Activated naive CD4-positive, alpha-beta T cell treated with Interleukin-2 at 50 U/mL for 16 hours (primary cell): ENCODE measurements at places on chromosomes 13 and 19.
A peak's percentile ranks its signal among the peaks of the same experiment; 100 is the strongest.

DNA sequence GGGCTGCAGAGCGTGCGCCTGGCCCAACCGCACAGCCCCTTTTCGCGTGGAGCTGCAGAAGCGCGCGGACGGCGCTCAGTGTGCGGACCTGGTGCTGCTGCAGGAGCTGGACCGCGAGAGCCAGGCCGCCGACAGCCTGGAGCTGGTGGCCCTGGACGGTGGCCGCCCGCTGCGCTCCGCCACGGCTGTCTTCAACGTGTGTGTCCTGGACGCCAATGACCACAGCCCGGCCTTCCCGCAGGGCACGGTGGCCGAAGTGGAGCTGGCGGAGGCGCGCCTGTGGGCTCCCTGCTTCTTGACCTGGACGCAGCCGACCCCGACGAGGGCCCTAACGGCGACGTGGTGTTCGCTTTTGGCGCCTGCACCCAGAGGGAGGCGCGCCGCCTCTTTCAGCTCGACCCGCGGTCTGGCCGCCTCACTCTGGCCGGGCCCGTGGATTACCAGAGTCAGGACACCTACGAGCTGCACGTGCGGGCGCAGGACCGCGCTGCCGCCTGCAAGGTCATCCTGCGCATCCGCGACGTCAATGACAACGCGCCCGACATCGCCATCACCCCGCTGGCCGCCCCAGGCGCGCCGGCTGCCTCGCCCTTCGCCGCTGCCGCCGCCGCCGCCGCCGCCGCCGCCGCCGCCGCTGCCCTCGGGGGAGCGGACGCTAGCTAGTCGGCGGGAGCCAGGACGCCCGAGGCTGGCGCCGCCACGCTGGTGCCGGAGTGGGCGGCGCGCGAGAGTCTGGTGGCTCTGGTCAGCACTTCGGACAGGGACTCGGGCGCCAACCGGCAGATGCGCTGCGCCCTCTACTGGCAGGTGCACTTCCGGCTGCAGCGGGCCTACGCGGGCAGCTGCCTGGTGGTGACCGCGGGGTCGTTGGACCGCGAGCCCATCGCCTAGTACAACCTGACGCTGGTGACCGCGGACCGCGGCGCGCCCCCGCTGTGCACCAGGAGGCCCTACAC lies 172.2 kb downstream of the OLFM4 start:
- no peak for DNase-seq

GRCh38 chr13:83881917-83882605 lies at the start of gene SLITRK1:
TSS of gene SLITRK1 (minus strand) at chr13:83882474. CDS start at chr13:83881507, 967 bp downstream.
- peak; percentile 14 for DNase-seq

DNA sequence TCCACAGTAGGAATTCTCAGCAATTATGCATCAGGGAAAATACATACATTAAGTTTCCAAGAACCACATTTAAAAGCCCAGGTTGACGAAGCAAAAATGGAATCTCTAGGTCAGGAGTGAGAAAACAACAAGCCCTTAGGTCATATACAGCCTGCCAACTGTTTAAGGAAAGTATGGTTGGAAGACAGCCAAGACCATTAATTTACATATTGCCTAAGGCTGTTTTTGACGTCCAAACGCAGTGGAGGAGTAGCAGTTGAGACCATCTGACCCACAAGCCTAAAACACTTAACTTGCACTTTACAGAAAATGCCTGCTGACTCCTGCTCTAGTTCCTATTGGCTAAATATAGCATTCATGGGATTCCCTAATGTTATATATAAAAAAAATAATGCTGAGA lies 299.0 kb downstream of the ITGBL1 start:
- no peak for DNase-seq

DNA sequence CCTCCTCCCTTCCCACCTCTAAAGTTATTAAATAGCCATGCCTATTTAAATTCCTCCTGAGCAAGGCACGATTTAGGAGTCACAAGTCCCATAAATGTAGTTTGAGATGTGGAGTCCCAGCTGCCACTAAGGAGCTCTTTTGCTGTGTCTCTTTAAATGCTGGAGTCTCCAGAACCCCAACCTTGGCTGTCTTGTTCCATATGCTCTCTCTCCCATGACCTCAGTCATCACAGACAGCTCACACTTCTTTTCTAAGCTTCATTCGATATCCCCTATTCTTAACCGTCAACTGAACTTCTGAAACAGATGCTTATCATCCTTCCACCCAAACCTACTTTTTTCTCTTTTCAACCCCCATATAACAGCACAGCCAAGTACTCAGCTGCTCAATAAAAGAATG lies 197.1 kb downstream of the VWA8 start:
- DNase-seq, result no peak

GRCh38 chr19:47417107-47417745 lies 2.1 kb downstream of the MEIS3 start:
- DNase-seq, result no peak

DNA sequence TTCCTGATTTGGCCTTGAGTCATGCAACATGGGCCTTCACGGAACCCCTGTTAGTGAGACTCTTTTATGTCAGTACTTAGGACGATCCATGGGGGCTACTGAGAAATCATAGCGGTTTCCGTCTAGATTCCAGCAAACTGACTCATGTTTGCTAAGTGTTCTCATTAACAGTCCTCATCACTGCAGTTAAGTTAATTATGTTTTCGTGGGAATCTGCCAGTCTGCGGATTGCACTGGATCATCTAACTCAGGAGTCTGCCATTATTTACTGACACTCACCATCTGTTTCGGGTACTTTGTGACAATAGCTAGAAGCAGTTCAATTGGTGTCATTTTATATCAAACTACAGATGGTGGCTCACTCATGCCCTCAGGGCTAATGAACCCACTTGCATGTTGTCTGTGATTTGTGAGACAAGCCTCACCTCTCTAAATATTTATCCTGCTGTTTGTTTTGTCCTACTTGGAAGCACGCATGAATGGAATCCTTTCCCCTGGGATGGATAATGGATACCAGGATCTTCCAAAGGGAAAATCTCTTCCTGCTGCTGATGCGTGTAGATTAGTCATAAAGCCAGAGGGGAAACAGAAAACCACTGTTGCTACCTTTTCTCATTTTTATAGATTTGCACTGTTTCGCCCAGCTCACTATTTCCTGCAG lies 61.8 kb downstream of the RAB20 start:
- no peak for DNase-seq

DNA sequence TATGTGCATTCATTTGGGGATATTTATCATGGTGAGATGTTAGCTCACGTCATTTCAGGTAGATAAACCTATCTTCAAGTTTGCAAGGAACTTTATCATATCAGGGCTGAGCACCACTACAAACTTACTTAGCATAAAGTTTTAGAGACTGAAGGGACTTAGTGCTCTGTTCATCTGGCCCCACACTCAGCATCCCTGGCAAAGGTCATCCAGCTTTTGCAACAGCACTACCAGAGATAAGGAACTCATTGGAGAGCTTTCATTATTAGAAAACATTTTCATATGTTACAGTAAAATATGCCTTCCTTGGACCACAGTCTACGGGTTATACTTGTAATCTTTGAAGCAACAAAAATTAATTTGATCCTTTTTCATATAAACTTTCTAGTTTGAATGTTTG lies 263.4 kb downstream of the POU4F1 start:
- no peak for DNase-seq

DNA sequence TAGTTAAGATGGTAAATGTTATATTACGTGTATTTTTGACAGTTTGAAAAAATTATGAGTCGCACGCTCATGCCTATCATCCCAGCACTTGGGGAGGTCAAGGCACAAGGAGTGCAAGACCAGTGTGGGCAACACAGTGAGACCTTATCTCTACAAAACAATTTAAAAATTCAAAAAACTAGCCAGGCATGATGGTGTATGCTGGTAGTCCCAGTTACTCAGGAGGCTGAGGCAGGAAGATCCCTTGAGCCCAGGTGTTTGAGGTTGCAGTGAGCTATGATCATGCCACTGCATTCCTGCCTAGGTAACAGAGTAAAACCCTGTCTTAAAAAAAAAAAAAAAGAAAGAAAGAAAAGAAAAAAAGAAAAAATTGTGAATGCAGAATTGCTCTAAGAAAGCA lies 58.0 kb downstream of the TBC1D4 start:
- DNase-seq, result no peak

DNA sequence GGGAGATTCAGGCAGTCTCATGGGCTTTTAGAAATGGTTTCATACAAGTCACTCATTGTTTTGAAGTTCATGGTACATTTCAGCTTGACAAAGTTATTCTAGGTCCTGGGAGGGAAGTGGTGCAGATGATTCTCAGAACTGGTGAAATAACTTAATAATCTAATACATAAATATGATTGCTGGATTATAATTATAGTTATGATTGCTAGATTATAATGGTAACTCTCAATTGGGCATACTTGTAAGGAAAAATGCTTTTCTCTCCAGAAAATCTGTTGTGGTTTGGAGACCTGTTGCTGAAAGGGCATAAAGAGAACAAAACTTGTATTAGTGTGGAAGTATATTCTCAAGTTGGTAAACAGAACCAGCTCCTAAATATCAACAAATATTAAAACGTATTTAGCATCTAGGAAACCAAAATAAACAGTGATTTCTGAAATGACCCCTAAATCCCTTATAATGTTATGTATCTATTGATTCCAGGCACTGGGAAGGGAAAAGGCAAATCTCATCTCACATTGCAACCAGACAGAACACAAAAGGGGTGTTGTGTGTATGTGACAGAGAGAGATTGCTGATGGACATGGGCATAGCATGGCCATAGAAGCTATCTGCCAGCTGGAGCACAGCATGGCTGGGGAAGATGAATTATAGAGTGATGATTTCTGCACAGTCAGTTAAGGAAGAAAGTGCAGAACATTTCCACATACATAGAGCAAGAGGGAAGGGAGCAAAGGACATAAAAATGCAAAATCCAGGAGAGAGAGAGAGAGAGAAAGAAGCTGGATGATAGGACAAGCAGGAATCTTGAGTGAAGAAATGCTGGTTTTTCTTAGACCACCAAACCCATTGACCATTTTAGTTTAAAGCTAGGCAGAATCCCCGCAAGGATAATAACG lies 87.1 kb upstream of the FRY start:
- no peak for DNase-seq

DNA sequence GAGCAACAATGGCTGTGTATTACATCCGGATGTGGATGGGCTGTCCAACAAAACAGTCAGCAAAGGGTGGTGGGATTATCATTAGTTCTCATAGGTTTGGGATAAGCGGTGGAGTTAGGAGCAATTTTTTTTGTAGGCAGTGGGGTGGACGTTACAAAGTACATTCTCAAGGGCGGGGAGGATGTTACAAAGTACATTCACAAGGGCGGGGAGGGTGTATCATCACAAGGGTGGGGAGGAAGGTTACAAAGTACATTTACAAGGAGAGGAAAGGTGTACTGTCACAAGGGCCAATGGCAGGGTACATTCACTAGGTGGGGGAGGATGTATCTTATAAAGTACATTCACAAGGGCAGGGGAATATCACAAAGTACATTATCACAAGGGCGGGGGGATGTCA lies 20.8 kb upstream of the ZNF561 start:
- DNase-seq, result no peak

- DNase-seq, result peak; percentile 14
Measured at GRCh38 chr13:25375727-25376358, 4.1 kb downstream of the ATP8A2 start.

DNA sequence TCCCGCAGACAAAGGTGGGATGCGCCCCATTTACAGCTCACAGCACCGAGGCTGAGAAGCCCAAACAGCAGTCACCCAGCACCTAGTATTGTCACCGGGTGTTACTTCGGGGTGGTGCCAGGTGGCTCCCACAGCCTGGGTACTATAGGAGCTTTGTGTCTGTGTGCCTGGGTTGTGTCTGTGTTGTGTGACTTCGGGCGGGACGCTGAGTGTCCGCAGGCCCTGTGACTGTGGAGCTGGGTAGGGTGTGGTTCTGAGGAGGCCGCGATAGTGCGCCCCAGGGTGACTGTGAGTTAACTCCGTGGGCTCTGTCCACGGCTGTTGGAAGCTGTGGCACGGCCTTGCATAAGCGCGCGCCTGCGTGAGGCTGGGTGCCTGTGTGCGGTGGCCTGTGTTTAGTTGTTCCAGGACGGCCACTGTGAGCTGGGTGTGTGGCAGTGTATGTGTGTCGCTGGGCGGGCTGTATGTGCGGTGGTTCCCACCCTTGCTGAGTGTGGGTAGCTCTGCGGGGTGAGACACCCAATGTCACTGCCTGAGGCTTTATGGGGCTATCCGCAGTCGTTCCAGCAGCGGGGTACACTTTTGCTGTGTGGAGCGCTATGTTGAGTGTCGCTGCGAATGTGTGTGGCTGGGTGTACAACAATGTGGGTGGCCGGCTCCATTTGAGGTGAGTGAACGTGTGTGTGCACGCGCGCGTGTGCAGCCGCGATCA lies 559 bp upstream of the SSBP4 start:
- DNase-seq, result no peak

- peak; percentile 63 for DNase-seq
Measured at GRCh38 chr19:1130771-1131717, 27.2 kb downstream of the GPX4 start.

DNA sequence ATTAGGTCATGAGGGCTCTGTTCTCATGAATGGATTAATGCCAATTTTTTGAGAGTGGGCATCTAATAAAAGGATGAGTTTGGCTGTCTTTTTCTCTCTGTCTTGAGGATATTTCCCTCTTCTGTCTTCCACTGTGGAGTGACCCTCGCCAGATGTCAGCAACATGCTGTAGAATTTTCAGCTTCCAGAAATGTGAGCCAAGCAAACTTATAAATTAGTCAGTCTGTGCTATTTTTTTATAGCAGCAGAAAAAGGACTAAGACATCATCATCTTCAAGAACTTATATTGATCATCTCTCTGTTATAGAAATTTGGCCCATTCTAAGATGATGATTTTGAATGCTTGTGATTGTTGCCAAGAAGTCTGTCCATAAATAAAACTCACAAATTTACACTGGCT lies 431.4 kb downstream of the FGF9 start:
- DNase-seq, result no peak

DNA sequence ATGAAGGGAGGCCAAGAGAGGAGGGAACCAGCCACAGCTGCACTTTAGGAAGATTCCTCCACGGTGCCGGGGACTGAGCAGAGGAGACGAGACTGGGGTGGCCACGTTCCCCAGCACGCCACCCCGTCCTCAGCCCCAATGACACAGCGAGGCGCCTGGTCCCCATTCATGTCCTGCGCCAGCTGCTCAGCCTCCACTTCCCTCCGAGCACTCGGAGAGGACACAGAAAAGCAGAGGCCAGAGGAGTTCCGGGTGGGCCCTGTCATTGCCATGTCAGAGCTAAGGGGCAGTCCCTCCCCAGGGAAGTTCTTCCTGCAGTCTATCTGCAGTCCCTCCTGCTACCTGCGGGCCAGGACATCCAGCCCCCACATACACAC lies 53.2 kb upstream of the NFIC start:
- no peak for DNase-seq

GRCh38 chr19:50341091-50341564 lies 12.0 kb upstream of the KCNC3 start:
- DNase-seq, result no peak

GRCh38 chr19:46859637-46860124 lies 1.1 kb upstream of the ARHGAP35 start:
- DNase-seq, result no peak

GRCh38 chr13:48311223-48311622 lies 7.7 kb downstream of the RB1 start:
- DNase-seq, result no peak

GRCh38 chr19:52114691-52115090 lies 19.1 kb upstream of the ZNF841 start:
- no peak for DNase-seq
